Glutamatergic neuron (in vitro differentiated cells): ENCODE measurements at places on chromosomes 6 and 20.

- no peaks in the 10 kb centered on the region for H3K27me3 ChIP-seq
- no peaks in the 10 kb centered on the region for H3K4me1 ChIP-seq
- H3K27ac ChIP-seq: no peak overlapping the region
- no peak for DNase-seq
- no peak overlapping the region for H3K4me3 ChIP-seq
Observed at GRCh38 chr20:45251884-45252560, 2.3 kb downstream of the SLPI start.

GRCh38 chr6:155628306-155628705 lies 172.7 kb upstream of the NOX3 start:
- no peak overlapping the region for H3K4me3 ChIP-seq
- peaks cover 3% of the 10 kb centered on the region for H3K4me1 ChIP-seq
- H3K27ac ChIP-seq: no peak overlapping the region
- H3K27me3 ChIP-seq: no peaks in the 10 kb centered on the region
- DNase-seq: no peak
- H3K36me3 ChIP-seq: no peaks in the 10 kb centered on the region

GRCh38 chr6:134722200-134722870 lies 227.6 kb downstream of the ALDH8A1 start:
- no peaks in the 10 kb centered on the region for H3K4me1 ChIP-seq
- no peaks in the 10 kb centered on the region for H3K27me3 ChIP-seq
- no peaks in the 10 kb centered on the region for H3K36me3 ChIP-seq
- H3K4me3 ChIP-seq: no peak overlapping the region
- no peak for DNase-seq

DNA sequence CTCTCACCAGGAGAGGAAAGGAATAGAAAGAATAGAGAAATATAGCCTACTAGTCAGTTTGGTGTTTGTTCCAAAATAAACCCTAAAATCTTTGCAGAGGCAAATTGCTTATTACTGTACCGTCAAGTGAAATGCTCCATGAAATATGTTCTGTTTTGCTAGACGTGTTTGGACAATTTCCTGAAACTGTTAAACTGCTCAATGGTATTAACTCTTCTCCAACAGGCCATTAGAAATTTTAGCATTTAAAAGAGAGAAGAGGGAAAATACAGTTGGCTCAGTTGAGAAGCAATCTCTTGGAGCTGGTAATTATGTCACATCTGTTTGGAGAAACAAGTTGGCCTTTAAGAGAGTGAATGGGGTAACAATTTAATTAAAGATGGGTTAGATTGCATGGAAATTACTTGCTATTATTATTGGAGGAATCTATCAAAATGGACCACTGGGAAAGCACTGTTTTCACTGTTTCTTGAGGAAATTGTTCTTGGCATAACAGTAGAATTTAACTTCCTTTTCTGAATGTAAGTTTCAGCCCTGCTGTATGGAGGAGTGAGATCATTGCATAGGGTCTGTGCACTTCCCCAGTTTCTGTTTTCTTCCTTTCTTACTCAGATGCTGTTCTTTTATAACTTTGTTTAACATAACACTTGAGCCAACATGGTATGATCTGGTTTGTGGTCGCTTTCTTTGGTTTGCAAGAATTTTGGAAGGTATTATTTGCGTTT lies 373.6 kb downstream of the PLCB1 start:
- no peak overlapping the region for H3K4me3 ChIP-seq
- no peak for DNase-seq
- H3K4me1 ChIP-seq: no peaks in the 10 kb centered on the region
- H3K27ac ChIP-seq: no peak overlapping the region
- no peaks in the 10 kb centered on the region for H3K27me3 ChIP-seq
- no peaks in the 10 kb centered on the region for H3K36me3 ChIP-seq

DNA sequence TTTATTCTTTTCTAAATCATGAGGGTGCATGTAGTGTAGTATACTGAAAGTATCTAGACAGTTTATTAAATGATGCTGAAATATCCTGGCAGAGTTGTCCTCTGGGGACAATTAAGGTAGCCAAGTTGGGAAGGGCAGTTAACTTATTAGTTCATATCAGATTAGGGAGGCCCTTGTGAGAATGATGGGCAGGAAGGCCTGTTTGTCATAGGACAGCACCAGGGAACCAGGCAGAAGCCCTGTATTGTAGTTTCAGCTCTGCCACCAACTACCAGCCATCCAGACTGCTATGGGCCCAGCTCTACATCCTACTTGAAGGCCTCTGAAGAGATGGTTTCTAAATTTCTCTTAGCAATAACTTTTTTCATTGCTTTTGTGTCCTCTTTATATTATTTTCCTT lies 4.0 kb downstream of the MYLIP start:
- peaks cover 27% of the 10 kb centered on the region for H3K4me1 ChIP-seq
- peak overlapping the region; percentile 36 for H3K4me3 ChIP-seq
- no peak overlapping the region for H3K27ac ChIP-seq
- H3K27me3 ChIP-seq: no peaks in the 10 kb centered on the region
- no peak for DNase-seq
- H3K36me3 ChIP-seq: no peaks in the 10 kb centered on the region

- H3K27ac ChIP-seq: no peak overlapping the region
- peaks cover 5% of the 10 kb centered on the region for H3K36me3 ChIP-seq
- H3K27me3 ChIP-seq: peaks cover 2% of the 10 kb centered on the region
- H3K4me1 ChIP-seq: peaks cover 1% of the 10 kb centered on the region
Observed at GRCh38 chr6:12392490-12392889, 102.3 kb downstream of the EDN1 start.

- no peaks in the 10 kb centered on the region for H3K36me3 ChIP-seq
- no peak overlapping the region for H3K27ac ChIP-seq
- DNase-seq: no peak
- no peak overlapping the region for H3K4me3 ChIP-seq
- no peaks in the 10 kb centered on the region for H3K27me3 ChIP-seq
- H3K4me1 ChIP-seq: peaks cover 9% of the 10 kb centered on the region
Observed at GRCh38 chr6:117548797-117549301, 53.5 kb downstream of the GOPC start.

DNA sequence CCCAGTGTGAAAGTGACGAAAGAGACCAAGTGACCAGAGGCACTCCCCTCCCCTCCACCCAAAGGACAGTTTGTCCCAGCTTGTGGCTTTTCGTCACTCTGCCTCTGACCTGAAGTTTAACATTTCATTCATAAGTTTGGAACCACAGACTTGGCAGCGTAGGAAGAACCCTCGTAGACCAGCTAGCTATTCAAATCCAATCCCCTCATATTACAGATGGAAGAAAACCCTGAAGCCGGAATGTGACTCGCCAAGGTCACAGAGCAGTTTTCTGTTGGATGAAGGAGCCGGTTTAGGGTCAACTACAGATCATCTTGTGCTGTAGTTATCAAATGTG lies 3.9 kb upstream of the SYS1 start:
- H3K4me3 ChIP-seq: no peak overlapping the region
- H3K27ac ChIP-seq: no peak overlapping the region
- peaks cover 8% of the 10 kb centered on the region for H3K4me1 ChIP-seq
- no peaks in the 10 kb centered on the region for H3K36me3 ChIP-seq
- no peak for DNase-seq
- H3K27me3 ChIP-seq: no peaks in the 10 kb centered on the region

- H3K4me1 ChIP-seq: peaks cover 5% of the 10 kb centered on the region
- H3K27ac ChIP-seq: no peak overlapping the region
- no peaks in the 10 kb centered on the region for H3K36me3 ChIP-seq
- peaks cover 2% of the 10 kb centered on the region for H3K27me3 ChIP-seq
Observed at GRCh38 chr20:60718743-60719480, 533.1 kb upstream of the CDH4 start.

DNA sequence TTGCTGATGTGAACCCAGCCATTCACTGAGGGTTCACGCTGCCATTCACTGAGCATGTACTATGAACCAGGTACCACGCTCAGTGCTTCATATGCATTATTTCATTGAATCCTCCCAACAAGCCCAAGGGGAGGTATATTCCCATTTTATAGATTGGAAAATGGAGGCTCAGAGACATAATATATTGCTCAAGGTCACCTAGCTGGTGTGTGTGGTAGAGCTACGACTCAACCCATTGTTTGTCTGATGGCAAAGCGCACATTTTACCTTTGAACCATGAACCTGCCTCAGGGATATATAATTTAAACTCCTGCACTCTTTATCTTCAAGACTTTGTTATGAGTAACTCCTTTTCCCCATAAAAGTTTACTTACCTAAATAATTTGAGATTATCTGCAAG lies 28.3 kb downstream of the FERMT1 start:
- H3K4me3 ChIP-seq: no peak overlapping the region
- H3K27me3 ChIP-seq: peaks cover 2% of the 10 kb centered on the region
- DNase-seq: no peak
- H3K27ac ChIP-seq: no peak overlapping the region
- H3K36me3 ChIP-seq: no peaks in the 10 kb centered on the region

- DNase-seq: no peak
- peaks cover 5% of the 10 kb centered on the region for H3K36me3 ChIP-seq
- peaks cover 4% of the 10 kb centered on the region for H3K4me1 ChIP-seq
Observed at GRCh38 chr6:16398587-16398986, 160.2 kb downstream of the GMPR start.

DNA sequence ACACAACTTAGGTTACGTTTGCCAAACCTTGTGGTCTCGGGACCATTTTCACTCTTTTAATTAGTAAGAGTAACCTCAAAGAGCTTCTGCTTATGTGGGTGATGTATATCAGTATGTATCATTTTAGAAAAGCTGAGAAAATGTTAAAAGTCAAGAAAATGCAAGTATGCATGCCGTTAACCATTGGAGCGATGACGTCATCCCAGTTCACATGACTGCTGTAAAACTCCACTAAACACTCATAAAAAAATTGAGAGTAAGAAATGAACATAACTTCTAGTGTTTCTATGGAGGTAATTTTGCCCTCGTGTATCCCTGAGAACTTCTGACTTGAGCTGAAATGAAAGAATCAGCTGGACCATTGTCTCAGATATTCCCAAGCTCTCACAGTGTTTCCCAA lies 250.0 kb upstream of the CDH4 start:
- no peak overlapping the region for H3K4me3 ChIP-seq
- no peaks in the 10 kb centered on the region for H3K36me3 ChIP-seq
- peaks cover 4% of the 10 kb centered on the region for H3K27me3 ChIP-seq
- no peak overlapping the region for H3K27ac ChIP-seq
- no peak for DNase-seq

GRCh38 chr6:47759364-47759763 lies 22.5 kb upstream of the OPN5 start:
- H3K4me1 ChIP-seq: no peaks in the 10 kb centered on the region
- DNase-seq: no peak
- no peaks in the 10 kb centered on the region for H3K36me3 ChIP-seq
- no peak overlapping the region for H3K4me3 ChIP-seq
